Sigmoid colon (tissue), 7 donors: ENCODE measurements at places on chromosomes 6 and 20. TPM values are rescaled to one million over a fixed set of nuclear protein-coding genes. Genes with fewer than 3 reads are reported as not detected.

Gene ME1
- 16.9 TPM for total RNA-seq

Gene STX11
- total RNA-seq = 5.3 TPM

Gene TNFRSF21
- 20.8 TPM for total RNA-seq

Gene PAQR8
- total RNA-seq = 12.2 TPM

Gene EYS
- total RNA-seq = not detected

DNA sequence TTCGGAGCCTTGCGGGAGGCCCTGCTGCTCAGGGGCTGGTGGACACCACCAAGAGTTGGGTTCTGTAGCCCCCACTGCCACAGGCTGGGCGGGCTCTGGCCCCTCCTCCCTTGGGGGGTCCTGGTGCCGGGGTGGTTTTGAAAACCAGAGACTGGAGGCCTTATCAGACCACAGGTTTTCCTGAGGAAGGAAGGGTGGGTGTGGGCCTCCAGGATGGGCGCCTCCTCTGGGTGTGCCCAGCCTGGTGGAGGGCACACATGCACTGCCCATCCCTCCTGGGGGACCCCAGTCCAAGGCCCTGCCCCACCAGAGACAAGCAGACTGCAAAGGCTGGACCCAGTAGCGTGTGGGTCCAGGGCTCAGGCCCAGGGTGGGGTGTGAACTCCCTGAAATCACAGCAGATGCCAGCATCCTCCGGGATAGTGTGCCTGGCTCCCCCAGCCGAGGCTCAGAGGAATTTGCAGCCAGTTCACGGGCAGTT lies 13.5 kb upstream of the ZBTB46 start:
- H3K36me3 ChIP-seq = no peaks in the 10 kb centered on the region
- H3K27ac ChIP-seq = no peak overlapping the region
- no peak for DNase-seq
- H3K27me3 ChIP-seq = peaks cover 28% of the 10 kb centered on the region

GRCh38 chr6:15464211-15464725 lies 198.6 kb downstream of the DTNBP1 start:
- no peak for DNase-seq
- peaks cover 6% of the 10 kb centered on the region for H3K36me3 ChIP-seq

DNA sequence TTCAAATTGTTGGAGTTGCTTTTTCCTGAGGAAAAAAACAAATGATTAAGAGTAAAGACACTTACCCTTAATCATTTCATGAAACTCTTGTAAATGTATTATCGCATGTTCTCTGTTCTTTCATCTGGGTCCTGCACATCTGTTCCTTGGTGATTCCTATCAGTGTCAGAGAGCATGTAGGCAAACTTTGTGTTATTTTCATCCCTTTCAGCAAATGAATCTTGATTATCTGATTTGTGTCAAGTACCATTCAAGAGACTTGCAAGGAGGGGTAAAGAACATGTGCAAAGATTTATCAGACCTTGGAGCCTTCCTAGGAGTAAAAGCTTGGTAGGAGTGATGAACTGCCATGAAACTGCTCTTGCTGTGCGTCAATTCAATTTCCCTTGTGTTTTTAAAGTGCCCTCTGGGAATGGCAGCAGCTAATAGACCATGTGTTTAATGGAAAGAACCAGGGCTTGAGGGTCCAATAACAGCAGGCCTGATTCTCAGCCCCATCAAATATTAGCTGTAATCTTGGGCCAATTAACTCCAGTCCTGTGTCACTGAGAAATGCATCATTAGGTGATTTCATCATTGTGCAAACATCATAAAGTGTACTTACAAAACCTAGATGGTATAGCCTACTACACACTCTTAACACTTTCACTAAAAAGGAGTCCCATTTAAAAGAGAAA lies 118.9 kb upstream of the CEP85L start:
- H3K4me3 ChIP-seq = no peak overlapping the region
- H3K27me3 ChIP-seq = no peaks in the 10 kb centered on the region
- no peaks in the 10 kb centered on the region for H3K36me3 ChIP-seq
- H3K27ac ChIP-seq = no peak overlapping the region

DNA sequence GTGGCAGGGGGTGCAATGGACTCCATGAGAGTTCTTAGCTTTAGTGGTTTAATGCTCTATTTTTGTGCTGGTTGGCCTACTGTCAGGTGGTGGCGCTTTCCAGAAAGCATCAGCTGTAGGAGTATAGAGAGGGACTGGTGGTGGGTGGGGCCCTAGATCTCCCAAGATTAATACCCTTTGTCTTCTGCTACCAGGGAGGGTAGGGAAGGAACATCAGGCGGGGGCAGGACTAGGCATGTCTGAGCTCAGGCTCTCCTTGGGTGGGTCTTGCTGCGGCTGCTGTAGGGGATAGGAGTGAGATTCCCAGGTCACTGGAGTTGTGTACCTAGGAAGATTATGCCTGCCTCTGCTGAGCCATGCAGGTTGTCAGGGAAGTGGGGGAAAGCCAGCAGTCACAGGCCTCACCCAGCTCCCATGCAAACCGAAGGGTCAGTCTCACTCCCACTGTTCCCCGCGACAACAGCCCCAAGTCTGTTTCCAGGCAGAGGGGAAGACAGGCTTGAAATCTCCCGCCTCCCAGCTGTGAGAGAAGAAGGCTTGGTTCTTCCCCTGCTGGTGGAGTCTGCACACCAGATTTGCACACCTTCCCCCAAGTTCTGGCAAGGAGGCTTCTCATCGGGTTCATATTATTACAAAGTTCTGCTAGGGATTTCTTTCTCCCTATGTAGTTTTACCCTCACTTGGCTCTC lies 46.7 kb upstream of the PKIB start:
- H3K27ac ChIP-seq = no peak overlapping the region
- no peaks in the 10 kb centered on the region for H3K27me3 ChIP-seq
- no peaks in the 10 kb centered on the region for H3K36me3 ChIP-seq

GRCh38 chr20:58760856-58761255 lies 68.3 kb downstream of the NPEPL1 start:
- H3K4me3 ChIP-seq = no peak overlapping the region
- H3K4me1 ChIP-seq = no peaks in the 10 kb centered on the region
- DNase-seq = no peak
- H3K36me3 ChIP-seq = no peaks in the 10 kb centered on the region
- no peak overlapping the region for H3K27ac ChIP-seq

- no peaks in the 10 kb centered on the region for H3K27me3 ChIP-seq
- peak; percentile 59 for DNase-seq
- H3K27ac ChIP-seq = no peak overlapping the region
- no peak overlapping the region for H3K4me3 ChIP-seq
- peaks cover 26% of the 10 kb centered on the region for H3K4me1 ChIP-seq
Observed at GRCh38 chr6:170149681-170150589, 140.9 kb downstream of the DLL1 start.

DNA sequence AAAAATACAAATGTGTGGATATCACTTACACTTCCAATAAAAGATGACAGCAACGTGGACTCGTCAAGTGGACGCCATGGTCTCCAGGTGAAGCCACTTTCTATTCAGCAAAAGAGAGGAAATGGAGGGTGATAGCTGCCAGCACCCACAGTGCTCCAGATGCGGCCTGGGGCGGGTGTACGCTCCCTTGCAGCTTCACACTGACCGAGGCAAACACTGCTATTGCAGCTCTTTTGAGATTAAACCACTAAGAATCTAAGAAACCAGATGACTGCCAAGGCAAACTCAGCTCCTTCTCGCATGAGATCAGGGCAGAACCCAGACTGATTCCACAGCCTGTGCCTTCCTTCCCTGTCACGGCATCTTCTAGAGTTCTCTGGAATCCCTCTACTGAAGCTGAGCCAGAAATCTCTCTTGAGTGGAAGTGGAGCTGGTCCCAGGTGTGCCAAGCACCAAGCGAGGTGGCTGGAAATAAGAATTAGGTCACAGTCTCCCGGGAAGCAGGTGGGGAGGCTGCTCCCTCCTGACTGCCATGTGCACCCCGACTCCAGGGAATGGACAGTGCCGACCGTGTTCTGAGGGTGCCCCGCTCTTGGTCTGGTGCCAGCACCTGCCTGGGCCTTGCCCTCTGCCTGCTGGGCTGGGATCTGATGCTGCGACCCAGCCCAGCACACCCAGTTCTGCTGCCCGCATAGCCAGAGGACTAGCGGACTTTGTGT lies 90.1 kb upstream of the AFDN start:
- no peak overlapping the region for H3K4me3 ChIP-seq
- no peaks in the 10 kb centered on the region for H3K36me3 ChIP-seq
- H3K4me1 ChIP-seq = no peaks in the 10 kb centered on the region
- H3K27me3 ChIP-seq = no peaks in the 10 kb centered on the region
- peak; percentile 51 for DNase-seq
- H3K27ac ChIP-seq = no peak overlapping the region

GRCh38 chr6:35234901-35235300 lies 21.1 kb downstream of the SCUBE3 start:
- H3K27ac ChIP-seq = no peak overlapping the region
- no peaks in the 10 kb centered on the region for H3K4me1 ChIP-seq
- no peaks in the 10 kb centered on the region for H3K27me3 ChIP-seq

DNA sequence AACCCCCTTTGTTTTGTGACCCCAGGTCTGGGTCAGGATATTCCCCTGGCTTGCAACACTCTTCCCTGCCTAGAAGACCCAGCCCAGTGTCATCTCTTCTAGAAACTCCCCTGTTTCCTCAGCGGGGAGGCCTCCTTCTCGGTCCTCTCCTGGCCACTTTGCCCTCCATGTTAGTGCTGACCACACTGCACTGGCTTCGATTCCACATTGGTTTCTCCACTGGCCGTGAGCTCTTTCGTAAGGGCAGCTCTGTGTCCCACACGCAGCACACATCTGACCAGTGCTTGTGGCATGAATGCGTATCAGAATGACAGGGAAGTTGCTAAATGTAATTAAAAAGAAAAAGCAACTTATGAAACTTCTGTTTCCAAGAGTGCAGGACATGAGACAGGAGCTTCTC lies 49.4 kb upstream of the FNDC1 start:
- H3K27ac ChIP-seq = no peak overlapping the region
- no peak overlapping the region for H3K4me3 ChIP-seq
- DNase-seq = no peak
- H3K27me3 ChIP-seq = no peaks in the 10 kb centered on the region

GRCh38 chr20:49888212-49889000 lies 26.9 kb downstream of the SPATA2 start:
- H3K4me3 ChIP-seq = no peak overlapping the region
- DNase-seq = peak; percentile 62
- H3K27ac ChIP-seq = peak overlapping the region; percentile 49
- peaks cover 9% of the 10 kb centered on the region for H3K36me3 ChIP-seq
- H3K4me1 ChIP-seq = peaks cover 10% of the 10 kb centered on the region

- no peaks in the 10 kb centered on the region for H3K27me3 ChIP-seq
- H3K27ac ChIP-seq = no peak overlapping the region
- no peak overlapping the region for H3K4me3 ChIP-seq
- H3K36me3 ChIP-seq = peaks cover 7% of the 10 kb centered on the region
- peak; percentile 37 for DNase-seq
Observed at GRCh38 chr20:58709703-58710039, 17.1 kb downstream of the NPEPL1 start.

- H3K4me3 ChIP-seq = no peak overlapping the region
- H3K27me3 ChIP-seq = no peaks in the 10 kb centered on the region
- H3K4me1 ChIP-seq = no peaks in the 10 kb centered on the region
- DNase-seq = no peak
Observed at GRCh38 chr6:136772685-136773472, 19.4 kb downstream of the MAP3K5 start.

- H3K27ac ChIP-seq = no peak overlapping the region
- H3K4me1 ChIP-seq = no peaks in the 10 kb centered on the region
- no peak for DNase-seq
- H3K4me3 ChIP-seq = no peak overlapping the region
- no peaks in the 10 kb centered on the region for H3K27me3 ChIP-seq
- H3K36me3 ChIP-seq = no peaks in the 10 kb centered on the region
Observed at GRCh38 chr6:137589067-137589848, 95.1 kb upstream of the OLIG3 start.
